ENCODE measurements at places on chromosomes 16 and 17.

DNA sequence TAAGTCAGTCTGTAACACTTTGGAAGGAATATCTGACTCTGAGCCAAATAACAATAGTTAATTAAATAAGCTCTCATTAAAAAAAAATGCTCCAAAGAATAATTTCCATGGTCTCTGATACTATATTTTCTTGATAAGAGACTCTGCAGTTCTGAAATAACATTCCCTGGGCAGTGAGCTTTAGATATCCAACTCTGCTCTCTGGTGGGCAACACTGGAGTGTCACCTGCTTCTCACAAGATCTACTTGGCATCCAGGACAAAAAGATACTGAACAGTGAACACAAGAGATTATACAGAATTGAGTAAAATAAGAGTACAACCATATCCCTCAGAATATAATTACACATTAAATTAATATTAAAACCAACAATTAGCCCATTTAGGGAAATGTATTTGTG, 13.7 kb downstream of the BLMH start:
- no peak for DNase-seq

DNA sequence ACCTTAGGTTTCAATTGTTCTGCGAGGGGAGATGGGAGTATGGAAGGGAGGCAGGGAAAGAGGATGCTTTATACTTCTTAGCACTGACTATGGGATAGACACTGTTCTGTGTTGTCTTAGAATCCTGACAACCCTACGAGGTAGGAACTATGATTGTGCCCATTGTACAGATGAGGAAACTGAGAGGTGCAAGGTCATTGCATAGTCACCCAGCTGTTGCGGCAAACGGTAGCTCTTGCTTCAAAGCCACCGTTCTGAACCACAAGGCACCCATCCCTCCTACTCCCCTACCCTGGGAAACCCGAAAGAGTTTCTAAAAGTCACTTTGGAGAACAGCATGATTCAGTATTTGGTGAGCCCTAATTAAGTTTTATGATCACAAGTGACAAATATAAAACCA, 7.5 kb downstream of the CCDC40 start:
- no peak for DNase-seq

DNA sequence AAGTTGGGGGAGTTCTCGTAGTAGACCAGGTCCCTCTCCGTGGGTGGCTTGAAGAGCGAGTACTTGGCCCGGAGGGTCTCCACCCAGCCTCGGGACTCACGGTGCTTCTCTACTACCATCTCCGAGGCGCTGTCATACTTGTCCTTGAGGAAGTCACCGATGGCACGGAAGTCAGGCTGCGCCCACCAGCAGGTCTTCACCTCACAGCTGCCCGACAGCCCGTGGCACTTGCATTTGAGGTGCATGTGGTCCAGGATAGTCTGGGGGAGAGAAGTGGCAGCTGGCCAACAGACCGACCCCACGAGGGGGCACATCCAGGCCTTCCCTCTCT, 50.0 kb downstream of the WNT3 start:
- no peak for DNase-seq

DNA sequence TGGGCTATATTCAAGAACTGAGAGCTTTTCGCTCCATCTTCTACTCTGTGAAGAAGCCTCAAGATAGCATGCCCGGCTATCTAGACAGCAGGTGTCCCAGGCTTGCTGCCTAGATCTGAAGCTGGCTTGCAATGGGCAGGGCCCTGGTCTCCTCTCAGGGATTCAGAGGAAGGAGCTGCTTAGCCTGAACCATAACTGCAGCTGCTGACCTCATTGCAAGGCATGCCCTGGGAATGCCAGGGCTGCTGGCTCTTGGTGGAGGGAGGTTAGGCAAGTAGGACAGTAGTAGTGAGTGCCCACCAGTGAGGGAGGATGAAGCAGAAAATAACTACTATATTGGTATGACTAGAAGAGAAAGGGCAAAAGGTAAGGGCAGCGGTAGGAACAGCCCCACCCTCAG, 21.3 kb upstream of the SLC35B1 start:
- DNase-seq: no peak

GRCh38 chr16:11781773-11782172, 15.3 kb downstream of the ZC3H7A start:
- no peak for DNase-seq

- DNase-seq: no peak
Measured at GRCh38 chr17:81392909-81393654, 2.2 kb upstream of the BAHCC1 start.

GRCh38 chr16:54318941-54319340, 32.4 kb upstream of the IRX3 start:
- DNase-seq: no peak

GRCh38 chr16:31077592-31078396, 3.6 kb downstream of the ZNF646 start:
- no peak for DNase-seq

GRCh38 chr17:40938981-40939380, 1.5 kb upstream of the KRT23 start:
- no peak for DNase-seq

DNA sequence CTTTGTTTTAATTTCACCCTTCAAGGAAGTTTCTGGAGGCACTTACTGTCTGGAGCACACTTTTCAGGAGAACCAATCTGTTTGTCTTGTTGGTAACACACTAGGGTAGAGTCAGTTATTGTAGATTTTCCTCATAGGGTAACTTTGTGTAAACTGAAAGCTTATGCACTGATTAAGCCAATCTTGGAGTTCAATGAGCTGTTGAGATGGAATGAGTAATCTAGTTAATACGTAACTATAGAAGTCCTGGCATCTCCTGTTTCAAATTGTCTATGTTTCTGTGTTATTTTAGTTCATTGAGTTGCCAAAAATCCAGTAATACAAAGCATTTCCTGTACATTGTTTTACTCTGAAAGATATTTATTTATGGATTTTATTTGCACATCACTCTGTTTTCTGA, 111.6 kb upstream of the HAS3 start:
- DNase-seq: no peak
